NCI-H1694 treated with DMSO at 0.1 percent for 48 hours (cell line): ENCODE measurements at places on chromosomes 16 and 17.
A peak's percentile ranks its signal among the peaks of the same experiment; 100 is the strongest.

DNA sequence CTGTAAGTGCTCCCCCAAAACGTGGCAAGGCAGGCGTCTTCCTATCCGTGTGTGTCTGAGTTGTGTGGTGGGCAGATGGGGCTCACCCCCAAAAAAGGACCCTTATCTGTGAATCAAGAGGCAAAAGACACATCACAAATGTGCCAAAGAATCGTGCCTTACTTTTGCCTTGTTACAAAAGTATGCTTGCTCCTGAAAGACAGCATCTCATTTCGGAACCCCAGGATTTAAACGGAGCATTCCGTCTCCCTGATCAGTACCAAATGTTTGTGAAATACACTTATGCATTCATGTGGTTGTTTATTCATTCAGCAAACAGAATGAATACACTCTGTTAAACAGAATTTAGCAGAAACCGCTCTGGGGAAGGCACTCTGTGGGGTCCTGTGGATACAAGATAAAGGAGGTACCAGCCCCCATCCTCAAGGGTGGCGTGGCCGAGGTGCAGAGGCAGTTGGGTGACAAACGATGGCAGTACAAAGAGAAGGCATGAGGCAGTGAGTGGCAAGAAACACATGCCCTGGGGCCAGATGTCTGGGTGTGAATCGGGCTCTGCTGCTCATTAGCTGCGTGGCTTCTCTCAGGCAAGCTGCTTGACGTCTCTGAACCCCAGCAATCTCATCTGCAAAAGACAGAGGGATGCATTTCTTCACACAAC lies 654 bp downstream of the WFDC1 start:
- DNase-seq: no peak

DNA sequence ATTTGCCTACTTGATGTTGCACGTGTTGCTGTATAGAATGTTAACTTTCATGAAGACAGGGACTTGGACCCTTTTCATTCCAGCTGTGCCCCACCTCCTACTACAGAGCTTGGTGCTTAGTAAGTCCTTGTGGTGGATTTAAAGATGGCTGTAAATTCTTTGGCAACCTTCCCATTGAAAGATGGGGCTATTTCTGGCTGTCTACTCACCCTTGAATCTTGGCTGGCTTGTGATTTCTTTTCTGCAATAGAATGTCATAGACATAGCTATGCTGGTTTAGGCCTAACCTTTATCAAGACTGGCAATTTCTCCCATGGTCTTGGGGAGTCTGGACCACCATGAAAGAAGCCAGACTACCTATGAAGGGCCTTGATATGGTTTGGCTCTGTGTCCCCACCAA lies 59.0 kb downstream of the ACSM2A start:
- no peak for DNase-seq

- DNase-seq: no peak
Measured at GRCh38 chr16:83037884-83038283, 411.1 kb downstream of the CDH13 start.

DNA sequence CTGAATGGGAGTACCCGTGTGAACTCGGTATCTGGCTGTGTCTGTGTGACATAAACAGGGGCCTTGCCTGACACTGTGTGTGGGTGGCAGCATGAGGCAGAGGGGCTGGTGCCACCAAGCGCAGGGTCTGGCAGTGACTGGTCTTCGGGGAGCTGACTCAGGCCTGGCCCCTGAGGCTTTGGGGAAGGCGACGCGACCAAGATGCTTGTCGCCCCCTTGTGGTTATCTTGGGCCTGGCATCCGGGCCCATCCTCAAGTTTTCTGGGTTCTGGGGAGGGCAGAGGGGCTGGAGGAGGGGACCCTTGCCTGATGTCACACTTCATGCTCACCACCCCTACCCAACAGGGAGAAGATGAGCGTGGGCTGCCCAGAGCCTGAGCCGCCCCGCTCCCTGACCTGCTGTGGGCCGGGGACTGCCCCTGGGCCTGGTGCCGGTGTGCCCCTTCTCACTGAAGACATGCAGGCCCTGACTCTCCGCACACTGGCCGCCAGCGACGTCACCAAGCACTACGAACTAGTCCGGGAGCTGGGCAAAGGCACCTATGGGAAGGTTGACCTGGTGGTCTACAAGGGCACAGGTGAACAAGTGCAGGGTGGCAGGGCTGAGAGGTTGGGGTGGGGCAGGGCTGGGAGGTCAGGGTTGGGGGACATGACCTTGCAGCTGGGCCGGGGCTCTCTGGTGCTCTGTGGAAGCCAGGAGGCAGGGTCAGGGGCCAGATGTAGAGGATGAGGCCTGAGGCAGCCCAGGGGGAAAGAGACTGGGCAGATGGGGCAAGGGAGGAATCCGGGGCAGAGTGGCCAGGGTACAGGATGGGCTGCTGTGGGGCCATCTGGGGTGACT lies 24.9 kb downstream of the SBK1 start:
- peak; percentile 12 for DNase-seq

GRCh38 chr16:55513616-55514015 lies 4.7 kb downstream of the LPCAT2 start:
- no peak for DNase-seq

DNA sequence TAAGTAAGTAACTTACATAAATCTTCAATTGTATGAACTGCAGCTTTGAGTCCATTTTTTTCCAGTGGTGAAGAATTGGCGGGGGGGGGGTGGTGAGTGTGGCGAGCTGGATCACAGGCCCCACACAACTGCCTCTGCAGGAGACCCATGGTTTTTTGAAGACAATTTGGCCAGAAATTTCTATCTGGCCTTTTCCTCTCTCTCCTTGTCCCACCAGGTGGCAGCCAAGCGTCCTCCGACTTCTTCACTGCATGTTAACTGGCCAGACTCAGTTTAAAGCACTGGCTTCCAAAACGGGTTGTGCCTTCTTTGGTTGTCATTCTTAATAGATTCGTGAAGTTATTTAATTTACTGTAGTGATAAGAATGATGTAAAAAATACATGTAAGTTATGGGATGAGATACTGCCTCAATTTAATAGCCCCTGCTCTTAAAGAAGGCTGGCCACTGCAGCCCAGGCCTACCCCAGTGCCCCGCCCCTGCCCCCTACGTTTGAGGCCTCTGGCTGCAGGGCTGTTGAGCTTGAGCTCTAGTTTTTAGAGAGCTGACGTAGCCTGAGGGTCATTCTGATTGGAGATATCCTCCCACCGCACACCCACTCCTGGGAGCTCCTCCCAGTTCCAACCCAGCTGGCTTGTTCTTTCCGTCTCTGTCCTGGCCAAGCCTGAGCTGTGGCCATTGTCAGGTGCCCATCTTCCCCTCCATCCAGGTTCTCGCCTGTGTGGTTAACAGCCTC lies 36.4 kb downstream of the AKAP1 start:
- DNase-seq: peak; percentile 21

DNA sequence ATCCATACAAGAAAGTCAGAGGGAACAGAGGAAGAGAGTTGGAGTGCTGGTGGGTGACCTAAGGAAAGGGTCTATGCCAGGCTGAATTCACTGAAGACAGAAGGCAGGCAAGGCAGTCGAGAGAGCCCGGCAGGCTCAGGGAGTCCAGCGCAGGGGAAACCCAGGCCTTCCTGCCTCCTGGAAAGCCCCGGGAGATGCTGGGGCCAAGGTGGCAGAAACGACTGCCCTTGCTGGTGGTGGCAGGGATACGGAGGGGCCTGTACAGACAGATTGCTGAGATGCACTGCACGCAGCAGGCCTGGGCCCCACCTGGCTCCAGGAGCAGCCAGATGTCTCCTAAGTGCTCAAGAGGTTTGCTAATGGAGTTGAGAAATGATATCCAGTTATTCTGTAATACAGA lies 59.8 kb downstream of the GTF3C1 start:
- no peak for DNase-seq

GRCh38 chr16:80202831-80203413 lies 337.9 kb upstream of the DYNLRB2 start:
- DNase-seq: no peak

GRCh38 chr17:20246692-20247091 lies 220.6 kb downstream of the LGALS9B start:
- DNase-seq: no peak
